Endothelial cell (in vitro differentiated cells): ENCODE measurements at places on chromosomes 7 and 10.

DNA sequence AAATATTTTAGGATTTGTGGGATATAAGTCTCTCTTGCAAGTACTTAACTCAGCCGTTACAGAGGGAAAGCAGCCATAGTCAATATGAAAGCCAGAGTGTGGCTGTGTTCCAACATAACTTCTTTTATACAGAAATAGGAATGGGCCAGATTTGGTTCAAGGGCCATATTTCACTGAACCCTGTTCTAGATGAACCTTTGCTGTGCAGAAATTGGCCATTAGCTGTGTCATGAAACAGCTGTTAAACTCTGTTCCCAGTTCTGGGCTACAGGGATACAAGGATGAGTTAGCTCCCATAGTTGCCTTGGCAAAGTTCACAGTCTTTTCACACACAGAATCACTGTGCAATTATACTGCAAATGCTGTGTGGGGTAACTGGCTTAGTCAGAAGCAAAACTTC is 213.9 kb upstream of the LRRN3 start:
- no peak for DNase-seq

- DNase-seq, result peak; percentile 49
Measured at GRCh38 chr7:117875566-117875965, 2.3 kb upstream of the CTTNBP2 start.

GRCh38 chr7:34211018-34211417 is 305.7 kb downstream of the BMPER start:
- no peak for DNase-seq

GRCh38 chr7:27704422-27705199 is 35.4 kb upstream of the TAX1BP1 start:
- DNase-seq, result no peak

GRCh38 chr7:52355053-52355452 is 680.4 kb upstream of the POM121L12 start:
- peak; percentile 46 for DNase-seq

- DNase-seq, result no peak
Measured at GRCh38 chr7:40371806-40372440, 237.1 kb downstream of the SUGCT start.

DNA sequence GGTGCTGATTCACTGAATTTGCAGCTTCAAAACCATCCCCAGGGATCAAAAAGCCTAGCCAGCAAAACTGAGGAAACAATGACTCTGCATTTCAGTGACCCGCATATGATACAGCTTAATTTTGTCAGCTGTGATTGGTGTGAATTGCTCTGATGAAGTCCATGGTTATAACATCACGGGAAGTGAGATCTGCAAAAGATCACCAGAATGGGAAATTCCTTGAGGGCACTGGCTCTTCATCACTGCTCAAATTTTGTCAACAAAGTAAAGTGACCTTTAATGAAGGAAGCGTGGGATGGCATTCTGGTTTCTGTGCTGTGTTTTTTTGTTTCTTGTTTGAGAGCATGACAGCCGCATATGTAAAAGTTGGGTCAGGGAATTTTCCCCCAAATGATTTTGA is 745.9 kb downstream of the GATA3 start:
- no peak for DNase-seq

DNA sequence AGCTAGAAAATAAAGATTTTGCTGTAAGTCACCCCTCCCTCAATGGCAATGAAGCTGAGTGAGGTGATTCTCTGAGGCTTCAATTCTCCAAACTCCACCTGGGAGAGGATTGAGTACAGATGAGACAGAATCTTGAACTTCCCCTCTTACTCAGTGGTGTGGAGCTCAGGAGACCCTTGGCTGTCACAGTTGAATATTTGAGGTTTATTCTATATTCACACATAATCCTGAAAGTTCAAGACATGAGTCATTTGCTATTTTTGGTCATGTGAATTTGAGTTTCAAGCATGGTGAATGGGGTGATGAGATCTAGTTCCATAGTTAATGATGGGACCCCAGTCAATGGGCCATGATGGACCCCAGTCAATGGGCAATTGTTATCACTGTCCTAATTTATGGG is 13.9 kb upstream of the TECTB start:
- DNase-seq, result no peak

DNA sequence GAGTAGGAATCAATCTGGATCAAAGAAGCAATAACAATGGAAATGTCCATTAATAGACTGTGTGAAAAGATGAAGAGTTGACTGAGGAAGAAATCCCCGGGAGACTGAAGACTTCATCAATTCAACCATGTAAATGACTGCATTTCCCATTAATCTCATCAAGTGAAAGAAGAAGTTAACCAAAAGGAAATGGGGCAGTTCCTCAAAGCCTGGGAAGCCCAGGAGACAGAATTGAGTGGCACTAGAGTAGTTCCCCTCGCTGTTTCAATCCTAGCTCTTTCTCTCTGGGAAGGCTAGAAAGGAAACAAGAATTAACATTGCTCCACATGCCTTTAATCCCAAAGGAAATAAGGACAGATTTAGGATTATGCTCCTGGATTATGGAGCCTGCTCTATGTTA is 4.8 kb upstream of the OR6V1 start:
- DNase-seq, result no peak

DNA sequence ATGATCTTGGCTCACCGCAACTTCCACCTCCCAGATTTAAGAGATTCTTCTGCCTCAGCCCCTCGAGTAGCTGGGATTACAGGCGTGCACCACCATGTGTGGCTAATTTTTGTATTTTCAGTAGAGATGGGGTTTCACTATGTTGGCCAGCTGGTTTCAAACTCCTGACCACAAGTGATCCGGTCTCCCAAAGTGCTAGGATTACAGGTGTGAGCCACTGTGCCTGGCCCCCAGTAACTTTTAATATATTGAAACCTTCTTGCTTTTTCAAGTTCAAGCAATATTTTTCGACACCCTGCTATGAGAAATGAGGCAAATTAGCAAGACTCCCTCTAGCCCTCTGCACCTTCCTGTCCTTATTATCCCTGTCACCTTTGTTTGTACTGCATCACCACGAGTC is 144.0 kb downstream of the EVX1 start:
- DNase-seq, result no peak
